Peyer's patch (tissue), 4 donors: ENCODE measurements at places on chromosomes 4 and X.

GRCh38 chr4:10183462-10183861 is 66.9 kb upstream of the WDR1 start:
- no peak for DNase-seq

GRCh38 chrX:115339441-115340025 is 50.0 kb downstream of the LUZP4 start:
- DNase-seq: no peak

- DNase-seq: no peak
Observed at GRCh38 chrX:96246436-96246835, 438.2 kb upstream of the DIAPH2 start.

DNA sequence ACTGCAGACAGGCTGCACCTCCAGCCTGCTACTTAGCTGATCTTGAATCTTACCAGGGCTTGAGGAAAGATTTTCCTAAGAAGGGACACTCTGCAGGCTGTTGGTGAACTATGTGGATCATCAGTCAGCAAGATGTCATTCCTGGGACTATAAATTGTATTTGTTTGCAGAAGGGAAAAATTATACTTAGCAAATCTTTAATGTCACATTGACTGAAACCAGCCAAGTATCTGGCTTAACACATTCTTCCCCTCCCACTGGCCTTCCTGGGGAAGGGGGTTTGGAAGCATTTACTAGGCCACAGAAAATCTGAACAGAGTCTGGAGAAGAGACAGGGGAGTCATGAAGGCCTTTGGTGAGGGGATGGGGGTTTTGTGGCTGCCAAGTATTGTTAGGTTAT is 156.7 kb upstream of the EOLA2 start:
- no peak for DNase-seq

- DNase-seq: peak; percentile 56
Observed at GRCh38 chrX:129739578-129739977, 799 bp downstream of the XPNPEP2 start.

DNA sequence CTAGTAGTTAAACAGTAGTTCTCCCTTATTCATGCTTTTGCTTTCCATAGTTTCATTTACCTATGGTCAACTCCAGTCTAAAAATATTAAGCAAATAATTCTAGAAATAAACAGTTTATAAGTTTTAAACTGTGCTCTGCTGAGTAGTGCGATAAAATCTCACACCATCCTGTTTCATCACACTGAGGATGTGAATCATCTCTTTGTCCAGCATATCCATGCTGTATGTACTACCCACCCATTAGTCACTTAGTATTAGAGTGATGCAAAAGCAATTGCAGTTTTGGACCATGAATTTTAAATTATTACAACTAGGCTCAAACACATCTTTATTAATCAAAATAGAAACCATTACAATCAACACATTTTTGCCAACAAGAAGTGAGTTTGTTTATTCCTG is 187.4 kb downstream of the TEX13C start:
- no peak for DNase-seq

- no peak for DNase-seq
Observed at GRCh38 chr4:166252487-166253402, 379.7 kb downstream of the TLL1 start.

GRCh38 chr4:27861802-27862201 is 1001.2 kb downstream of the STIM2 start:
- no peak for DNase-seq

- no peak for DNase-seq
Observed at GRCh38 chrX:145654486-145654885, 163.1 kb upstream of the SLITRK2 start.

GRCh38 chrX:104749951-104750610 is 184.1 kb downstream of the IL1RAPL2 start:
- DNase-seq: no peak

DNA sequence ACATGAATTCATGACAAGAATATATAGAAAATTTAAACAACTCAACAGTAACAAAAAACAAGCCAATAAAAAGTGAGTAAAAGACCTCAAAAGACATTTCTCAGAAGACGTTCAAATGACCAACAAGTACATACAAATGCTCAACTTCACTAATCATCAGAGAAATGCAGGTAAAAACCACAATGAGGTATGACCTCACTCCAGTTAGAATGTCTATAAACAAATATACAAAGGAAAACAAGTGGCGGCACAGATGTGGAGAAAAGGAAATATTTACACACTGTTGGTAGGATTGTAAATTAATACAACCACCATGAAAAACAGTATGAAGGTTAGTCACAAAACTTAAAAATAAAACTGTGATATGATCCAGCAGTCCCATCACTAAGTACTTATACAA is 1033.1 kb downstream of the RAPGEF2 start:
- DNase-seq: no peak
